ENCODE measurements at places on chromosomes 7 and 10.

DNA sequence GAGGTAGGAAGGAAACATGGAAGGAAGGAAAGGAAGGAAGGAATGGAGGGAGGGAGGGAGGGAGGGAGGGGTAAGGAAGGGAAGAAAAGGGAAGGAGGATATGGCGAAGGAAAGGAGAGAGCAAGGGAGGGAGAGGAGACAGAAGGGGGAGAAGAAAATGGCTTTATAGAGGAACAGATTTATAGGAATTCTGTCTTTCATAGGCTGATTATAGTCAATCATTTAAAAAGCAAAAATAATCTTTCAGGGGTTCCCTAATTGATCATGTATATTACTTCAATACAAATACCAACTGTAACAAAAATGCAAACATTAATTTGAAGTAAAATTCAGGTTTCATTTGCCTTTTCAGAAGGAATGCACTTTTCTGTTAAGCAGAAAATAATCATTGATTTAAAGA lies 519.1 kb downstream of the MDFIC start:
- no peak for DNase-seq

DNA sequence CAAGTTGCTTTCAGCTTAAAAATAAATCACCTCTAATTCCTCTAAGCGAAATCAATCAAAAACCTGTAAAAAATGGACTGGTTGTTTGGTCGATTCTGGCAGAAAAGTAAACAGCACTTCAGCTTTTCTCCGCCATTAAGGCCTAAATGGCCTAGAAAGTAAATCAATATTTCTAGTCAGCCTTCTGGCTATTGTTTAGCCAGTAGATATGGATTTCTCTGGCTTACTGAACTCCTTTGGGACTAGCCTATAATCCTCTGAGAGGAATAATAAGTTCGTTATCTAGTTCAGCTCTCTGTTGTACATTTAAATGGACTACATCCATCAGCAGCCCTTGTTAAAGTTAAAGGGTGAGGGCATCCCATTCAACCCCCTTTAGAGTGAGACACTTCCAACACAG lies 400.1 kb upstream of the ETV1 start:
- DNase-seq = no peak

GRCh38 chr7:84040355-84040754 lies 154.2 kb downstream of the SEMA3A start:
- DNase-seq = no peak

- no peak for DNase-seq
These were observed 8.9 kb downstream of the VSTM4 start for GRCh38 chr10:49106451-49106850.

GRCh38 chr10:119680050-119680449 lies 28.9 kb downstream of the BAG3 start:
- no peak for DNase-seq

DNA sequence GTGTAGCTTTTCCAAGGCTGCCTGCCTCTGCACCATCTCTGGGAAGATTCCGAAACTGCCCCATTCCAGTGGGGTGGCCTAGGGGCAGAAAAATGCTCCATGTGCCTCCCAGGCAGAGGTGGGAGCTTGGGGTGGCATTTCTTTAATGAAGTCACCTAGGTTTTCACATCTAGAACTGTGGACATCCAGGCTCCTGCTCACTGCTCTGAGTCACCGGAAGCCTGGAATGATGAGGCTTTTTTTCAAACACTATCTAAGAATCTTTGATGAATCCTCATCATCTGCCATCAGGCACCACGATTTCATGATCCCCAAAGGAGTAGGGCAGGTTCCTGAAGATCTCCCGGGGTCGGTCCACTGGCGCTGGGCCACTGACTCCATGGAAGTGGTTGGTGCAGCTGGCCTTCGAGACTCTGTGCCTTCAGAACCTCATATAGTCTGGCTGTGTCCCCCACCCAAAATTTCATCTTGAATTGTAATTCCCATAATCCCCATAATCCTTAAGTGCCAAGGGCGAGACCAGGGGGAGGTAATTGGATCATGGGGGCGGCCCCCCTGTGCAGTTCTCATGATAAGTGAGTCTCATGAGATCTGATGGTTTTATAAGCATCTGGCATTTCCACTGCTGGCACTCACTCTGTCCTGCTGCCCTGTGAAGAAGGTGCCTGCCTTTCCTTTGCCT lies 37.1 kb downstream of the MTURN start:
- no peak for DNase-seq

- DNase-seq = no peak
These were observed 126.9 kb downstream of the VIPR2 start for GRCh38 chr7:159017741-159018140.

DNA sequence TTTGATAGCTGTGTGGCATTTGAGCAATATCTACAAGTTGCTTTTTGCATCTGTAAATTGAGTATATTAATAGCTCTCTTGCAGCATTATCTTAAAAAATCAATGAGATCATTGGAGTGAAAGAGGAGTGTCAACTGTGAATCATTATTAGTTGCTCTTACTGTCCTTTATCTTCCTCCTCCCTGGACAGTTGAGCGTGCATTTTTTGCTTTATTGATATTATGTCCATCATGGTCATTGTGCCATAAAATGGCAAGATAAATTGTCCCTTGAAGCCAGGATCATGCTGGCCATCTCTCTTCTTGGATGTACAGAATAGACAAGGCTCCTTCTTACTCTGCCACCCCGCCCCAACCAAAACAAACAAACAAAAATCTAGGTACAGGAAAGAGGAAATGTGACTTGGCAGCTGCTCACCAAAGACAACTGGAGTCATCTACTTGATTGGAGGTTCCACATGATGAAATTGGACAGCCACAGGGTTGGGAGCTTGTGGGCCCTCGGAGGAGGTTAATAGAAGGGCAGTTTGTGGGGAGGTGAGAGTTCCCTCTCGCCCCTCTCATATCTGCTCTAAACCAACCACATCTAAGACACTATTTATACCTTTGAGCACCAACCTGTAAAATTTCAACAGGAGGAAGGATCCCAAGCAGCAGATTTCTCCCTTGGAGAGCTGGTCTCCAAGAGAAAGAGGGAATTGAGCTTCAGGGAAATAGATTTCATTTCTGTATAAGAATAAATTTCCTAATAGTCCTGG lies 252.7 kb downstream of the SKIDA1 start:
- DNase-seq = no peak

DNA sequence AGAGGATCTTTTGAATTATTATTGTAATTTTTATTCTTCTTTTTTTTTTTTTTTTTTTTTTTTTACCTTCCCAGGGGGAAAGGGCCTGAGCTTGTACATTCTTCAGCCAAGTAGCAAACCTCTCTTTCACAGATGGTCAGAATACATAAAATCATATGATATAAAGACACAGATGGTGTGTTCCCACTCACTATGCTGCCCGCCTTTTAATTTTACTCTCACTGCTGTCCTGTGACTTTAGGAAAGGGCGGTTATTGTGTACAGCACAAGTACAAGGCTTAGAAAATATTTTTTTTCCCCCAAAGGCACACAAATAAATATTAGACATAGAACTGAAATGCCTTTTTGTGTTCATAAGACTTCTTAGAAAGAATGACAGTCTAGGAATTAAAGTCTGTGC lies 213.6 kb downstream of the RPS24 start:
- no peak for DNase-seq

DNA sequence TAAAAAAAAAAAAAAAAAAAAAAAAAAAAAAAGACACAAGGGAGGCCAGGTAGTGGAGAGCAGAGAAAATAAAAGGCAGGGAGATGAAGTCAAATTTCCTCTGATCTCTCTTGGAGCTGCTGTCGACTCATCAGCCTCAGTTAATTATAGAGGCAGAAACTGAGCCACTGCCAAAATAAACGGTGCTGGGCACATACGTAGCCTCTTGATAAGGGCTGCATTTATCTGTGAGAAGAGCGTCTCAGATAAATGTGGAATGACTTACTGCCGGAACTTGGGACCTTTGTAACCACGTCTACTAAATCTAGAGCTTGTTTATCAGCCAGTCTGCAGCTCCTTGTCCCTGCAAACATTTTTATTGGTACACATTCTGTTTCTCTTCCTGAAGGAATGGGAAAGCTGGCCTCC lies 162.3 kb downstream of the BAMBI start:
- DNase-seq = no peak

- DNase-seq = no peak
These were observed 2.2 kb upstream of the C10orf95 start for GRCh38 chr10:102453502-102453901.

DNA sequence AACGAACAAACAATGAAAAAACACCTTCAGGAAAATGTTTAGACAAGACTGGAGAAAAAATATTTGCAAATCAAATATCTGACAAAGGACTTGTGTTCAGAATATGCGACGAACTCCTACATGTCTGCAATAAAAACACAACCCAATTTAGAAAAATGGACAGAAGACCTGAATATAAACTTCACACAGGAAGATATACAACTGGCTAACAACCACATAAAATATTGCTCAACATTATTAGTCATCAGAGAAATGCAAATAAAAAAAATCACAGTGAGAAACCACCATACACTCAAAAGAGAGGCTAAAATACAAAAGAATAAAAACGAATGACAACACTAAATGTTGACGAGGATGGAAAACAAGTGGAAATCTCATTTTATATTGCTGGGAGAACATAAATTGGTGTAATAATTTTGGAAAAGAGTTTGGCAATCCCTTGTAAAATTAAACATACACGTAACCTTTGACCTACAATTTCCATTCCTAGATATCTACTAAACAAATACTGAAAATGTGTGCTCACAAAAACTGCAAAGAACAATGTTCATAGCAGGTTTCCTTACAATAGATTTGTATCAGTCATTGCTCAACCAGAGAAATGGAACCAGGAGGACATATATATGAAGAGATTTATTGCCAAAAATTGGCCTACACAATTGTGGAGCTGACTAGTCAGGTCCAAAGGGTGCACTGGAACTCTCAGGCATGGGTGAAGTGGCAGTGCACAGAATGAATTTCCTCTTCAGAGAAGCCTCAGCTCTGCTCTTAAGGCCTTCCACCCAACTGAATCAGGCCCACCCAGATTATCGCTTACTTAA lies 82.9 kb upstream of the OGDHL start:
- no peak for DNase-seq

- DNase-seq = peak; percentile 26
These were observed 1.1 kb upstream of the ZNF503 start for GRCh38 chr10:75402486-75403143.

DNA sequence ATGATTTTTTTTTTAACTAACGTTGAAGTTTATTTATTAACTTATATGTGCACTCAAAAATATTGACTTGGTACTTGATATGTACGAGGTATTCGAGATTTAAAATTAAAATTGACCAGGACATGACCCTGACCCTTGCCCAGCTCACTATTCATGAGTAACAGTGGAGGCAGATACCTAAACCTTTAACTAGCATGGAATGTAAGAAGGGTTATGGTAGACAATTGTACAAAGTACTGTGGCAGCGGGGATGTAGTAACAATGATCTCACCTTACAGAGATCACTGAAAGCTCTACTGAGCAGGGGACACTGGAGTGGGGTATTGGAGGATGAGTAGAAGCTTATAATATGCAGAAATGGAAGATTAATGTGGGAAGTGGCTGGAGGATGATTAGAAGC lies 60.8 kb downstream of the ADRA2A start:
- no peak for DNase-seq

DNA sequence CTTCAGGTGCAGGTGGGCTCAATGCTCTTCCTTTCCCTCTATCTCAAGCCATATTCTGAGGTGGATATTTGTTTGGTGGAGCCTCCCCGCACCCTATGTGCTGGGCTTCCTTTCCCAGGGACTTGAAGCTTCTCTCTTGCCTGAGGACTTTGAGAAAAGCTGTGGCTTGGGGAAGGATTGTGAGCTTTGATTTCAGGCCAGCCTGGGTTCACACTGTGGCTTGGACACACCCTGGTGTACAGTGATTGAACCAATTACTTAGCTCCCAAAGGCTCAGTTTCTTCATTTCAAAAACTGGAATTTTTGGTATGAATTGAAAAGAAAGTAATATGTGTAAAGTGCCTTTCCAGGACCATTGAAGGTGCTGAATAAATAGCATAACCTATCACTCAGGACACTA lies 224.5 kb upstream of the GLI3 start:
- no peak for DNase-seq
